ENCODE measurements at places on chromosomes 16 and 17.
A peak's percentile ranks its signal among the peaks of the same experiment; 100 is the strongest.

DNA sequence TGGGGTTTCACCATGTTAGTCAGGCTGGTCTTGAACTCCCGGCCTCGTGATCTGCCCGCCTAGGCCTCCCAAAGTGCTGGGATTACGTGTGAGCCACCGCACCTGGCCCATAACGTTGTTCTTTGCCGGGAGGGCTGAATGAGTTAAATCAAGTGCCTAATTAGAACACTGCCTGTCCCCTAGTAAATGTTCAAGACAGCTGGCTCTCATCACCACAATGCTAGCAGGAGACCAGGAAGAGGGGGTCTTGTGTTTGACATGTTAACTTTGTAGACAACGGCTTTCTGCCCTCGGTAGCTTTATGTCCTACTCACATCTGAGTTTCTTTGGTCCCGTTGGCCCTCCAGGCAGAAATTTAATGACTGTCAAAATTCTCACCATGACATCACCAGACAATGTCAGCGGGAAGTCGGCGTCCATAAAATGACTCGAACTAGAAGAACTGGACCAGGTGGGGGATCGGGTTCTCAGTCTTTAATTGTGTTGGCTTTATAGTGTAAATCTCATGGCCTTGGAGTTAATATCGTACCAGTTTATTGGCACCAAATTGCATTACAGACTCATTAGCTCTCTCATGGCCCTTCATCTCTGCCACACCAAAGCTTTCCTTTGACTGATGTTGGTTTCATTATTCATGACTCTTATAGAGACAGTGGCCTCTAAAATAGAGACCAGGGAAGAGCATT lies 11.4 kb upstream of the ITPRIPL2 start:
- peak; percentile 34 for DNase-seq

DNA sequence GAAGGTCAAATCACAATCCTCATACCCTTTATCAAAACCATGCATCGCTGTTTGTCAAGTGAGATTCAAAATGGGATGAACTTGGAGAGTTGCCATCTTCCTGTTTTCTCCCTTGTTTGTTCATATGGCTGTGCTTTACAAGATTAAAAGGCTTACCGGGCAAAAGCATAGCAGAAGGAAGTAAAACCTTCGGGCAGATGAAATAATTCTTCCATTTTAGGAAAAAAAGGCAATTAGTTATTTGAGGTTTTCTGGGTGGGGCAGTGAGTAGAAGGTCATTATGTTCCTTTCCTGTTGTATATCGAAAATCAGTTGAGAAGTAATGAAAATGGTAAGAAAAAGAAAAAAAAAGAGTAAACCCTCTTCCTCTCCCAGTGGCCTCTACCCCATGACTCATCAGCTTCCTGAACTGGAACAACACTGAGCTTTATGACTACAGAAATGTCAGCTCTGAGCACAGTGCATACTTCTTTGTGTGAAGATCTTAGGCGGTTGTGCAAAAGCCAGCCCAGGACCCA lies 369.2 kb downstream of the CDH13 start:
- peak; percentile 83 for DNase-seq

- peak; percentile 13 for DNase-seq
These were observed 127.9 kb downstream of the NPIPB5 start for GRCh38 chr16:22638393-22639206.

GRCh38 chr17:313911-314613 lies 38.5 kb downstream of the RPH3AL start:
- DNase-seq = no peak

- peak; percentile 59 for DNase-seq
These were observed 18.6 kb downstream of the ZDHHC7 start for GRCh38 chr16:84992717-84993075.

DNA sequence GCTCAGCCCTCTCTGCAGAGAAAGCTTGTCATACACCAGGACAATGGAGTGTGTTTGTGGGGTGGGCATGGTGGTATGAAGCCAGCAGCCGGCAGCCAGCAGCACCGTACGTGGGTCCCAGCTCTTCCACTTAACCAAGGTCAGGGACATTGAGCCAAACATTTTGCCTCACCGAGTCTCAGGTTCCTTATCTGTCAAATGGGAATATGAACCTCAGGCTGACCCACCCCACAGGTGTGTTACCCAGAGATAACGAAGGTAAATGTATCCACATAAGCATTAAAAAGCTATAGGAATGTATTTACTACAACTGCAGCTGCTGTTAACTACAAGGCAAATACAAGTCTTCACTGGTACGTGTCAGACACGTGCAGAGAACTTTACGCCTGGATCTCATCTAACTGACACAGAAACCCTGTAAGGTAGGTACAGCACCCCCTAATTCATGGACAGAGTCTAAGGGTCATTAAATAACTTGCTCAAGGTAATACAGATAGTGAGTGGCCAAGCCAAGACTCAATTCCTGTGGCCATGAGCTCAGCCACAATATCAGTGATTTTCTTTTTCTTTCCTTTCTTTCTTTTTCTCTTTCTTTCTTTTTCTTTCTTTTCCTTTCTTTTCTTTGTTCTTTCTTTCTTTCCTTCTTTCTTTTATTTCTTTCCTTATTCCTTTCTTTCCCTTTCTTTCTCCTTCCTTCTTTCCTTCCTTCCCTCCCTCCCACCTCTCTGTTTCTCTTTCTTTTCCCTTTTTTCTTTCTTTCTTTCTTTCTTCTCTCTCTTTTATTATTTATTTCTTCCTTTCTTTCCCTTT lies 990 bp downstream of the SLC5A11 start:
- no peak for DNase-seq

Data from fibroblast of skin of scalp (primary cell).